ENCODE measurements at places on chromosomes 3 and 15. TPM values are rescaled to one million over a fixed set of nuclear protein-coding genes. Genes with fewer than 3 reads are reported as not detected.

SPTBN5 gene
- 3.2 TPM for total RNA-seq

ROPN1 gene
- total RNA-seq, result not detected

PLS1 gene
- 8.9 TPM for total RNA-seq

SERINC4 gene
- 0.33 TPM for total RNA-seq

SLC12A1 gene
- total RNA-seq, result not detected

SKOR1 gene
- total RNA-seq, result 0.37 TPM

SEMA3B gene
- 2.0 TPM for total RNA-seq

WWTR1 gene
- 72.9 TPM for total RNA-seq

ADCY5 gene
- 0.21 TPM for total RNA-seq

HMCES gene
- 46.3 TPM for total RNA-seq

SERPINI2 gene
- not detected for total RNA-seq

NXPE3 gene
- 37.6 TPM for total RNA-seq

NR1I2 gene
- total RNA-seq, result not detected

ATP13A4 gene
- not detected for total RNA-seq

TIGIT gene
- total RNA-seq, result not detected

CNTN4 gene
- total RNA-seq, result 5.7 TPM

CCR8 gene
- total RNA-seq, result not detected

SAXO2 gene
- 1.9 TPM for total RNA-seq

GOLGA8S gene
- total RNA-seq, result not detected

TOPAZ1 gene
- not detected for total RNA-seq

PIERCE2 gene
- 0.86 TPM for total RNA-seq

KNG1 gene
- not detected for total RNA-seq

OR5K2 gene
- total RNA-seq, result not detected

LIPC gene
- total RNA-seq, result not detected

PGBD4 gene
- 2.6 TPM for total RNA-seq

TMC3 gene
- total RNA-seq, result not detected

CCR2 gene
- total RNA-seq, result not detected

CHDH gene
- total RNA-seq, result 0.24 TPM

THBS1 gene
- total RNA-seq, result 0.80 TPM

CAMK2N2 gene
- 2.2 TPM for total RNA-seq

GRK7 gene
- total RNA-seq, result not detected

LRTM1 gene
- total RNA-seq, result not detected

CYP11A1 gene
- not detected for total RNA-seq

ZPLD1 gene
- 0.17 TPM for total RNA-seq

MYH15 gene
- 1.2 TPM for total RNA-seq
